Activated CD8-positive, alpha-beta T cell treated with anti-CD3 and anti-CD28 coated beads for 36 hours (primary cell): ENCODE measurements at places on chromosomes 12 and 14.

DNA sequence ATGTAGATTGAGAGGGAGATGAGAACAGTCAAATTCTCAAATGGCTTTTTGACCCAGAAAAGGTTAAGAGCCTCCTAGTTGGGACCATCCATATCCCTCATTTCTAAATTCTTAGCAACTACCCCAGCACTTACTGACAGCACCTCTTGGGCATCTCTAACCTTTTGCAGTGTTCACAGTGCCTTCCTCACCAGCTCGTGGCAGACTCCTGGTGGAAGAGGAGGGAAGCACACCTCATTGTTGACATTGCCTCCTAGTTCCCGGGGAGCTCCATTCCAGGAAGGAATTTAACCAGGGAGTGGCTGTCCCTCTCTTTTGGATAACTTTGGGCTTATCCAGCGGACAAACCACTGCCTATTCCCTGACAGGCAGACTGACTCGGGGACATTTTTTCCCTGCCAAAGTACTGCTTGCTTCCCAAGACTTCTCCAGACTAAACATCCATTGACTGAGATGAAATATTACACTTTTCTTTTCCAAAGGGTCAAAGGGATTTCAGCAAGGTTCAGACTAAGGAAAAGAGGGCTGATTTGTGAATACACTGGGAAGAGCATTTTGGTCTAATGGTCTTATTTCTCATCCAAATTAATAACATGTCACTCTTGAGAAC lies 9.0 kb upstream of the OR6J1 start:
- peak; percentile 66 for DNase-seq

DNA sequence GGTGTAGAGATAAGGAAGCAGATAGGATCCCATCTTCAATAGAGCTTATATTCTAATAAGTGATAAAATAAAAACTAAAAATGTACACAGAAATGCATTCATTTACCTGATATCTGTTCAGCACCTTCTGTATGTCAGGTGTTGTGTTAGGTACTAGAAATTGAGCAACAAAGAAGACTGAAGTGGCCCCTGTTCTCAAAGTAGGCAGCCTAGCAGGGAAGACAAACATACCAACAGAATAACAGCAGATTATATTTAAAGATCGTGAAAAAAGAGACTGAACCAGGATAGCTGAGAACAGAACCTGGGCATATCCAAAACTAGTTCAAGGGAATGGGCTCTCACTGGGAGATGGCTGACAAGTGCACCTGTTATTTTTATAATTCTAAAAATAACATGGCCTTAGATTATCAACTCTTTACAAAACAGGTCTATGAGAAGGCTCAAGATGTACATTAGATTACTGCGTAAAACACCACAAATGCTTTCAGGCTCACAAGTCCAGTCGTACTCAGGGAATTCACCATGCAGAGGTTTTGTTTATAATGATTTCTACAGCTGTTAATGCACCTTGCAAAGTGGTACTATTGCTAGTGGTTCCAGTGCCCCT lies 16.4 kb downstream of the ANO6 start:
- DNase-seq, result no peak

DNA sequence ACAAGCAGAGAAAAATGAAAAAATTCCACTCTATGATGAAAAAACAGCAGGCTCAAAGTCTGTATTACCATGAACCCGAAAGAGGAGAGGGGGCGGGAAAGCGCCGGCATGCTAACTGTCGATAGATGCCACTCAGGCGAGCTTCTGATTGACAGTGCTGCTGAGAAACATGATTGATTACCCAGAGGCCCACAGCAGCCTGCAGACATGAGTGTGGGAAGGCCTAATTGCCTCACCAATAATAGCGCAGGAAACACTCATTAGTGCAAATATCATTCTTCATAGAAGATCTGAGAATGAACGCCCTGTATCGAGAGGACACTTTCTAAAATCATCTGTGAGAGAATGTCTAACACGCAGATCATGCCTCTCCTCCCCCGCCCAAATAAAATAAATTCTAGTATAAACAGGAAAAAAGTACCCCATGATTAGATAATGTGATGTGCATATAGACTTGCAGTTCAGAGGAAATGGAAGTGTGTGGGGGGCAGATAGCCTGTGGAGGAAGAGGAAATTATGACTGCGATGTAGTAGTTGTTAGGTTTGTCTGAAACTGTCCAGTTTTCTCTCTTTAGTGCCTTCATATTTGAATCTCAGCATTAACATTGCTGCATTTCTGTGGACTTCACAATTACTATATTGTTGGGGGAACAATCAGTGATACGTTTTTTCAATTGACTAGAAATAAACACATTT lies 15.6 kb downstream of the TPH2 start:
- DNase-seq, result no peak

DNA sequence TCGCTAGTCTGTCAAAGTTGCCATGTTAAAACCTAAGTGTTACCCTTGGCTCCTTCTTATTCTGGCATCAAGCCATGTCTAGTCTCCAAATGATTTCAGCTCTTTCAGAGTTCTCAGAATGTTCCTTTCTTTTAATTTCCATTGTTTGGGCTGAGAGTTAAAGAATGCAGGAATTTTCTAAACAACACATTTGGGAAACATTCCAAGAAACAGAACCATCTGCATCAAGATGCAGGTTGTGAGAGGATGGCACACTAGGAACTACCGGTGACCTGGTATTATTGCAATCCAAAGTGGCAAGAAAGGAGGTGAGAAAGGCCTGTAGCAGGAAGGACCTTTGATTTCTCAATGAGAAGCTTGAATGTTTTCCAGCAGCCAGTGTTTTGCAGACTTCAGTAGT lies 30.1 kb downstream of the SLC35F4 start:
- no peak for DNase-seq

- DNase-seq, result no peak
Measured at GRCh38 chr12:131311764-131312163, 358.1 kb downstream of the ADGRD1 start.

DNA sequence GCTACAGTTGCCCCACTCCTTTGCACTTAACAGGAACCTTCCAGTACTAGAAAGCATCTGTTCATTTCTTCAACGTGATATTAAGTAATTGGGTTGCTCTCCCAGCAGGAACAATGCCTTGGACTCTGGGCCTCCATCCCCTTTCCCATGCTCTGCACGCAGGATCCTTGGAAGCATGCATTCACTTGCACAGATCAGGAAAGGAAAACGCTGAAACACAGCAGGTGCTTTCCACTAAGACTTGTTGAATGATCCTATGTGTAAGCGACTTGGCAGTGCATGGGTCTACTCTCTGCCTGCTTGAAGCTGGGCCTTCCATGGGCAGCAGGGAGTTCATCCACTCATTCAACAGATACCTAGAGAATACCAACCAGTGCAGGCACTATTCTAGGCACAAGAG lies 2.3 kb downstream of the LTBP2 start:
- DNase-seq, result no peak

DNA sequence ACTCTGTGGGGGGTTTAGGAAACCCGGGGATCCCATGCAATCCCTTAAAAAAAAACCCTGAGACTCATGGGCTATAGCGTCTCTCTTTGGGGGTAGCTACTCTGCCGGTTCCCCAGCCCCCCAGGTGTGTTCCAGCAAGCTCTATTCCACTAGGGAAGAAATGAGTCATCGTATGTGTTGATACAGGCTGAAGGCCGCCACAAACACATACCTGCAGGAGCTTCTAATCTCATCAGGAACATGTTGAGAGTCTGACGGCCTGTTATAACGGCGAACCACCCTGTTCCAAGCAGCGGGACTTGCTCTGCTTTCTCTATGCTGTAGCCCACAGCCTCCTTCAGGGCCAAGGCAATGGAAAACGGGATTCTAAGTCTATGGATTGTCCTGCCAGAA lies 977 bp upstream of the KRT5 start:
- no peak for DNase-seq

GRCh38 chr12:8446642-8447547 lies 8.9 kb upstream of the CLEC6A start:
- DNase-seq, result peak; percentile 25
